ENCODE measurements at places on chromosomes 2 and 18.

DNA sequence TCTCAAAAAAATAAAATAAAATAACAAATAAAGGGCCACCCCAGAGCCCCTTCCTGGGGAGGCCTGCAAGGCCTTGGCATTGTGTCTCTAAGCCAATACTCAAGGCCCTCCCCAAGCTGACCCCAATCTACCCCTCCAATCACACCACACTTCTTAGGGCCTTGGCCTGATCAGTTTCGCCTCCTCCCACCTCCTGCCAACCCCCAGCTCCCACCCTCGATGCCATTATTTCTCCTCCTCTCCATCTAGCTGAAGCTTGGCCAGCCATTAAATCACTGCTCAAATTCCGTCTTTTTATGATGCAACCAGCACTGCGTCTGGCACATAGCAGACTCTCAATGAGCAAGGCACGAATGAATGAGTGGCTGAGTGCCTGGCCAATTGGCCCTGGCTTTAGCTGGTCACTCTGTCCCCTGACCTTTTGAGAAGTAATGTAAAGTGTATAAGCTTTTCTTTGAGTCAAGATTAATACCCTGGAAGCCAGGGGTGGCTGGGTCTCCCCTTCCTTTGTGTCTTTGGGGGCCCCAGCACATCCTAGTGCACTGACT is 55.9 kb downstream of the SMAD7 start:
- no peak for DNase-seq

GRCh38 chr18:36314098-36314497 is 16.6 kb downstream of the FHOD3 start:
- no peak for DNase-seq

GRCh38 chr2:219250049-219250781 is 2.8 kb upstream of the TUBA4B start:
- no peak for DNase-seq

DNA sequence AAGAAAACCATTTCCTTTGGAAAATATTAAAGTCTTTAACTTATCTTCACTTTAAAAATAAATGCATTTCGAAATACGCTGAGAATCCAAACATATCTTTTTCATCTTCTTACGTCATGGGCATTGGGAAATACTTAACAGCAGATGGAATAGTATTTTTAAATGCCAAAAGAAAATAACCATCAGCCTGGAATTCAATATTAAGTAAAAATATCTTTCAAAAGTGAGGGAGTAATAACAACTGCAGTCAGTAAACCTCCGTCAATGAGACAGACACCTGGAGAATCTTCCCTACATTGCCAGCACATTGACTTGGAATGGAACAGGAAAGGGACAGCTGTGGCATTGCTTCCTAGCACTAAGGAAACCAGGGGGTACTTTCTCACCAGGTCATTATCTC is 290.4 kb upstream of the TNP1 start:
- no peak for DNase-seq

GRCh38 chr2:121635371-121635770 is 13.9 kb downstream of the CLASP1 start:
- no peak for DNase-seq

GRCh38 chr2:143452817-143453451 is 323.7 kb downstream of the ARHGAP15 start:
- DNase-seq: no peak

- no peak for DNase-seq
Measured at GRCh38 chr2:76281156-76281841, 570.6 kb upstream of the GCFC2 start.

DNA sequence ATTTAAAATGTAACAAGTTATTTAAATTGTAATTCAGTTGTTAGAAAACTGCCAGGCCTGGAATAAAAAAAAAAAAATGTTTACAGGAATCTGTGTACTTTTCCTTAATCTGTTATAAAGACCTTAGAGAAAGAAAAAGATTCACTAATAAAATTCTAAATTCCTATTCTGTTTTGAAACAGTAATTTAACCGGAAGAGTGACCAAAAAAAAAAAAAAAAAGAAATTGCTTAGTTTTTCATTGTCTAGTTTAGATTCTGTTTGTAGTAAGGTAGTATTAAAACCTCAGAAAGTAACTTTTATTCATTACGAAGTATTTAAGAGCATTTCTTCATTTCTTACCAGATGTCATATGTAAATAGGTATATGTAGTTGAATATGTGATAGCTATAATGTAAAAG is 2.5 kb downstream of the REL start:
- DNase-seq: no peak

GRCh38 chr18:65439188-65439587 is 311.6 kb upstream of the CDH7 start:
- DNase-seq: no peak

DNA sequence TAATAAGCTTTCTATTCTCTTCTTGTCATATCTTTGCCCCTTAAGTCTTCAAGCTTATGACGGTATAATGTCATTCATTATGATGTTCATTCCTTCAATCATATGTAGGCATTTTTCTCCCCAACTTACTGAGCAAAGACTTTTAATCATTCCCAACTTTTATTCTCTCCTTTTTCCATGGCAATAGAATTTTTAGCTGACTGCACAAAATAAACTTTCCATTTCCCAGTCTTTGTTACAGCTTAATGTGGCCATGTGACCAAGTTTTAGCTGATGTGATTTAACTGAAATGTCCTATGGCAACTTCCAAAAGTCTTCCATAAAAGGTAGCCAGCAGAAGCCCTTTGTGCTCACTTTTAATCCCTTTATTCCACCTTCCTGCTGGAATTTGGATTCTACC is 152.5 kb downstream of the ANKRD30B start:
- no peak for DNase-seq

- no peak for DNase-seq
Measured at GRCh38 chr2:16687222-16687621, 21.6 kb upstream of the CYRIA start.

DNA sequence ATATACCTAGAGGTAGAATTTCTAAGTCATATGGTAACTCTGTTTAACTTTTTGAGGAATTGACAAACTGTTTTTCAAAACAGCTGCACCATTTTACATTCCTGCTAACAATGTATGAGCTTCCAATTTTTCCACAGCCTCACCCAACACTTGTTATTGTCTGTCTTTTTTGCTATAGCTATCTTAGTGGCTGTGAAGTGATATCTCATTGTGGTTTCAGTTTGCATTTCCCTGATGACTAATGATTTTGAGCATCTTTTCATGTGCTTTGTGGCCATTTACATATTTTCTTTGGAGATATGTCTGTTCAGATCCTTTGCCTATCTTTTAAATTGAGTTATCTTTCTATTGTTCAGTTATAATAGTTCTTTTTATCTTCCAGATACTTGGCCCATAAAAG is 273.8 kb downstream of the AGPS start:
- no peak for DNase-seq

GRCh38 chr18:3624935-3625741 is 175.2 kb downstream of the TGIF1 start:
- no peak for DNase-seq

DNA sequence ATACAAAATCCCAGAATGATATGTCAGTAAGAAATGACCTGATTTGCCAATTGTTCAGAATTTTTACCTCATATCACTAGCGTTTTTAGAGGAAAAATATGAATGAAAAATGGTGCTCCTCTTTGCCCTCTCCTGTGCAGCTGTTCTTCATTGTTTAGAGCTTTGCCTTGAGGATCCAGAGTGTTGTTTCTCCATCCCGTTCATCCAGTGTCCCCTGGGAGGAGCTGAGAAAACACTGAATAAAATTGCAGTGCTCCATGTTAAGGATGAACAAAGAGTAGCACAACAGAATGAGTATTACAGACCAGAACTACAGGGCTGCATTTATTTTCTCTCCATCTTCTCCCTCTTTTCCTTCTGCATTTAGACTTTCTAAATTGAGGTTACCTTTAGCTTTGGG is 133.1 kb downstream of the ADCYAP1 start:
- no peak for DNase-seq

GRCh38 chr18:58392324-58393000 is 236.4 kb downstream of the ALPK2 start:
- DNase-seq: no peak

GRCh38 chr2:51723691-51724090 is 691.8 kb upstream of the NRXN1 start:
- DNase-seq: no peak

GRCh38 chr2:211495339-211495738 is 938.9 kb downstream of the CPS1 start:
- DNase-seq: no peak

DNA sequence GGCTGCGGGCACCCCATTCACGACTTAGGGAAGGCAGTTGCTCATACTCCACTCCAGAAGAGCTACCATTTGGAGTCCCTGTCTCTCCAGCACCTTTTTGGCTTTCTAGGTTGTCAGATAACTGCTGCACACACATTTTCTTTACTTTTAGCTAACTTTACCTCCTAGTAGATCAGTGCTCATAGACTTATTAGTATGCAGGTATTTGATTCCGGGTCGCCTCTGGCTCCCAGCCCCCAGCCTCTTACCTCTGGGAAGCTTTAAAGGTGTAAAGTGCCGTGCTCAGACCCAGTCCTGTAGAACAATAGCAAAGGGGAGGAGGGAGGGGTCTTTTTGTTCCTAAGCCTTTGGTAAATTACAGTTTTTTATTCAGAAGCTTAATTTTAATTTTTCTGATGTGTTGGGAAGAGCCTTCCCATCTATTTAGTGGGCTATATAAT is 102.9 kb downstream of the SPTBN1 start:
- DNase-seq: no peak
